ENCODE measurements at places on chromosomes 7 and 10.

GRCh38 chr10:75932921-75933320 lies 501.5 kb downstream of the LRMDA start:
- no peak for DNase-seq

DNA sequence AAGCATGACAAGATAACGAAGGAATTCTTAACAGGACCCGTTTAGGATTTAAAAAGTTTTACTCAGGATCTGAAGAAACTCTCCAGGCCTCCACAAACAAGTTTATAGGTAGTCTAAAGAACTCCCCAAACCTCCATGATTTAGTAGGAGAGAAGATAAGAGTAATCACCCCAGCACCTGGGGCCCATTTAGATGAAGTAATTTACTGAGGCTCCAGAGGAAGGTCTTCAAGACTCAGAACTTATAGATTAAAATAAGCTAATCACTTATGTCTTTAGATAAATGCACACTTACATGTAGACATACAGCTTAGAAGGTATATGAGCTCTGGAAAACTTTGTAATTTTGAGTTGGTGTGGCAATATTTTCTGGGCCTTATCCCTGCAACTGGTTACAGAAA lies 123.8 kb downstream of the HBP1 start:
- no peak for DNase-seq

GRCh38 chr7:139035586-139036353 lies at the start of gene ZC3HAV1L:
Gene ZC3HAV1L, minus strand, starts transcription at chr7:139036042. Its CDS starts 25 bp downstream, at chr7:139036017.
- DNase-seq: peak; percentile 74

DNA sequence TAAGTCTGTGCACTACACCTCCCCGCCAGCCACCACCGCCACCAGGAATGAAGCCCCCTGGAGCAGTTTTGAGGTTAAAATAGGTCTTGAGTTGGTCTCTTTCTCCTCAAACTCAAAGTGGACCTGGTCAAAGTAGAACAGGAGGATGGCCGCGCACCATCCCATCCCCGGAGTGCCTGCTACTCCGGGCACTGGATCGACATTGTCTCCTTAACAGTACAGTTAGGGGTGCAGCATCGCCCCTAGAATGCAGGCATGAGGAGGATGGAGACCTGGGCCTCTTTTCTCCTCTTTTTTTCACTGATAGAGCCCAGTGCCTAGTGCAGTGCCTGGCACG lies 145.5 kb downstream of the SLIT1 start:
- no peak for DNase-seq

DNA sequence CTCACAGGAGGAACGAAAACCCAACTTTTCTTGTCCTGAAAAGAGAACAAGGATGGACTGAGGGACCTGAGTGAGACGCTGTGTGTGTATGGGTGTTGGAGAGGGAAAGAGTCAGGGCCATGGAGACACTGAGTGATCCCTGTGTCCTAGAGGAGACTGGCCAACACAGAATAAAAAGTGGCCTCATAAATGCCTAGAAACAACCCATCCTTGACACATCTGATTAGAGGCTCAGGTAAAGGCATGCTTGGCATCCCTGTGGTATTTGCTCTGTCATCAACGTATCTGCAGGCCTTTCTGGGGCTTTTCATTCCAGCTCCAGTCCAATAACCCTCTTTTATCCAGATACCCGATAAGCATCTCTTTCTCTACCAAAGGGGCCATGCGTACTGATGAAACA lies 86.3 kb downstream of the FGFR2 start:
- no peak for DNase-seq

DNA sequence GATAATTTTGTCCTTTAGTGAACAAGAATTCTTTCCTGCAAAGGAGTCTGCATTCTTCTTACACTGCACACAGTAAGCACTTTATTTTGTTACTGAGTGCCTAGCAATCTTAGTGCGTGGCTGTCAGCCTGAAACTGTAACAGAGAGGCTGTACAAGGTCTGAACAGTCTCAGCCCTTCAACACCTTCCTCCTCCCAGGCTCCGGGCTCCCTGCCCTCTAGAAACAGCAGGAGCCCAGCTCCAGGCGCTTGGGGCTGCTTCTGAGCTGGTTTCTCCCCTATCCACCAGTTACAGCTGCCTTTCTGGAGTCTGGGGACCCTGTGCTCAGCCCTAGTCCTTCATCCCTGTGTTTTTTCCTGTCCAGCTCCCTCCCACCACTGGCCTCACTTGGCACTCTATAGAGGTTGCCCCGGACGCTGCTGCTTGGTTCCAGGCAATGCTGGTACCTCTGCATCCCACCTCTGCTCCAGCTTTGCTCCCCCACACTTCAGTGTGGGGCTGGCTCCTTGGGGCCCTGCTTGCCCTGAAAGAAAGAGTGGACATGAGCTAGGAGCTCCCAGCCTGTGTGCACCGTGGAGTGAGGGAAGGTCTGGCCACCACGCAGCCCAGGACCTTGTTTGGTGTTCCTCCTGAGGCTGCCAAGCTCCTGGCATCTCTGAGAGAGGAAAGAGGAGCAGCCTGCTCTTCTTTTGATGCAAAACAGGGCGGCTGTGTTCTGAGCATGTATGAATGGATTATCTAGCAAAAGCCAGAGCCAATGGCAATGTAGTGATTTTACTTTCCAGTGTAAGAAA lies 251.2 kb upstream of the GRB10 start:
- no peak for DNase-seq

DNA sequence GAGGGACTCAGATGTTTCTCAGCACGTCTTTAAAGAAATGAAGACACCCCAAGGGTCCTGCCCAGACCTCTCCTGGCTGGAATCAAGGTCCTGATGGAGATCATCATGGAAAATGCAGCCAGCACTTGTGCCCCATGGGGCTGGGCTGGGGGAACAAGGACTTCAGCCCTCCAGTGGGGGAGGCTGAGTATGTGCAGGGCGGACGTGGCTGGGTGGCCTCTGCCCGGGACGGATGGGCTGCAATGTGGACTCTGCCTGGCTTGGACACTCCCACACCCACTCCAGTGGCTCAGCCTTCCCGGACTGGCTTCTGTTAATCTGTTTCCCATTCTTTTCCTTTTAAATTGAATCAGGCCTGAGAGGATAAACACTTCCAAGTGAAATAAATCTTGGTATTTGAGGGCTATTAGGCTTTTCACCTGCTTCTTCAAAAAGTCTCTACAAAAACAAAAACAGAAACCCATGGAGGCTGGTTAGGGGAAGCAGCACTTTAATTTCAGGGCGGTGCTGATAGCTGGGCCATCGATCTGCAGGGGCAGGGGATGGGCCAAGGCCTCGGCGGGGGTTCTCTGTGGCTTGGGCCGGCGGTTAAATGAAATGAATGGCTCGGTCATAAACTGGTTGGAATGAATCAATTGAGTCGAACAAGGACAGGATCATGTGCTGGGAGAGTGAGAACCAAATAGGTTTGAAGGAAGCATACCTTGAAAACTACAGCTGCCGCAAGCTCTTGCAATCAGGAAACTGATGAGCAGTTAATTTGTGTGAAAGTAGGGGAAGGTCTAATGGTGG lies 51.4 kb downstream of the ADARB2 start:
- DNase-seq: no peak

DNA sequence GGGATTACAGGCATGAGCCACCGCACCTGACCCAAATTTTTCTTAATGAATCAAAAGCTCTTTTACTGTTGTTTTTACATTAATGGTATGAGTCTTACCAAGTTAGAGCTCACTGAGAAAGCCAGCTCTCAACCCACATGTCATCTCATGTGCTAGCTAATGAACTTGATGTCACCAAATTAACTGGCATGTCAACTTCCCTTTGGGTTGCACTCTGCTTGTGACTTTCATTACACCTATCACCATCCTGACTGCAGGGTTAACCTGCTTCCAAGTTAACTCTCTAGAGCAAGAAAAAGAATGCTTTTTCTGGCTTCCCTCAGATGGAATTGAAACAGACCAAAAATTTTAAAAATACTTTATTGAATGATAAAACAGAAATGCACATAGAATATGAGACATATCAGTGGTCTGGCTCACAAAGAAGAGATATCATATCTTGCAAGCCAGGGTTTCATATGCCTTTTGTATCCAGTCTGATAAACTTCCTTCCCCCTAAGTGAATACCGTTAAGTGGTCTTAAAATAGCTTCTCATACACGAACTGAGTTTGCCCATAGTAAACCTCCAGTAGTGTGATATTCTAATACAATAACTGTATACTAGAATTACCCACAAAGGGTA lies 42.9 kb upstream of the TRIM24 start:
- DNase-seq: no peak

DNA sequence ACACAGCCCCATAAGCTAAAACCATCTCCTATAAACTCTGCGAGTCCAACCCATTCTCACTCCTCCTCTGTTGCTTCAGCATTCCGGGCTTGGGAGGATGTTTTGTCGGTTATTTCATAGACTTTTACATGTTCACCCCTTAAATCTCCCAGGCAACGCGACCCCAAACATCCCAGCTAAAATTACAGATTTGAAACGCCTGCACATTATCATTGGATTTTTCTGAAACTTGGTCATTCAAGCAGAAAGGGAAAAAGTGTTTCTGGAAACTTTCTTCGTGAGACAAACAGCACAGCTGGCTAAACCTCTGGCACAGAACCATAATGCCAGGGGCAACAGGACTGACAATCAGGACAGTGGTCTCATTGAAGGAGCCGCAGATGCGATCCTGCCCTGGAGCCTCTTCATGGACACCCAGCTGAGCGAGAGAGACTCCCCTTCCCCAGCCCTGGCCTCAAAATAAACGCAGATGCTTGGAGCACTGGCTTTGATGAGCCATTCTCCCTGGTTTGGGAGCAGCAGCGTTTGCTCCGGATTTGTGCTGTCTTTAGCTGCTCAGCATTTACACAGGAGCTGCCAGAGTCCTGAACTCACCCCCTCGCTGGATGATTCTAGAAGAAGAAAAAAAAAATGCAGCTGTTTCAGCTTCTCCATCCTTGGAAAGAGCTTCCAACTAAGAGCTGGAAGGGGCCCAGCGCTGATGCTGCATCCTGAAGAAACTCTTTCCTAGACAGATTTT lies 30.1 kb downstream of the AFAP1L2 start:
- no peak for DNase-seq

GRCh38 chr7:45515346-45515745 lies 58.8 kb upstream of the ADCY1 start:
- DNase-seq: no peak

DNA sequence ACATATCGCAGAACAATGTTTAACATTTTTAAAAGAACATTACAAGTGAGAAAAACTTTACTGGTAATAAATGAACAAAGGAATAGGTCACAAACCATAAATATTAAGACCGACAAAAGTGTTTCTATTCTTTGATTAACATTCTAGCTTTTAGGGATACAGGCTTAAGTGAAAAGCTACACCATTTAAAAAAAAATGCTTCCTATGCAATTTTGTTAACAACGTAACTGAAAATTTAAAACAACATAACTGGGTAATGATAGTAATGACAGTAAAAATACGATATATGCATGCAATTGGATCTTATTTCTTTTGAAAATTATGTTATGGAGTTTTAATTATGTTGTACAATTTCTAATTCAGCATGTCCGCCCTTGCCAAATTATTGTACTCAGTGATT lies 49.7 kb upstream of the THSD7A start:
- DNase-seq: no peak

- no peak for DNase-seq
These were observed 92.2 kb downstream of the EGFR start for GRCh38 chr7:55110993-55111361.

- DNase-seq: peak; percentile 20
These were observed 654 bp downstream of the ALKBH4 start for GRCh38 chr7:102463841-102464576.

- DNase-seq: no peak
These were observed 106.6 kb downstream of the ADAM22 start for GRCh38 chr7:88040694-88041093.

DNA sequence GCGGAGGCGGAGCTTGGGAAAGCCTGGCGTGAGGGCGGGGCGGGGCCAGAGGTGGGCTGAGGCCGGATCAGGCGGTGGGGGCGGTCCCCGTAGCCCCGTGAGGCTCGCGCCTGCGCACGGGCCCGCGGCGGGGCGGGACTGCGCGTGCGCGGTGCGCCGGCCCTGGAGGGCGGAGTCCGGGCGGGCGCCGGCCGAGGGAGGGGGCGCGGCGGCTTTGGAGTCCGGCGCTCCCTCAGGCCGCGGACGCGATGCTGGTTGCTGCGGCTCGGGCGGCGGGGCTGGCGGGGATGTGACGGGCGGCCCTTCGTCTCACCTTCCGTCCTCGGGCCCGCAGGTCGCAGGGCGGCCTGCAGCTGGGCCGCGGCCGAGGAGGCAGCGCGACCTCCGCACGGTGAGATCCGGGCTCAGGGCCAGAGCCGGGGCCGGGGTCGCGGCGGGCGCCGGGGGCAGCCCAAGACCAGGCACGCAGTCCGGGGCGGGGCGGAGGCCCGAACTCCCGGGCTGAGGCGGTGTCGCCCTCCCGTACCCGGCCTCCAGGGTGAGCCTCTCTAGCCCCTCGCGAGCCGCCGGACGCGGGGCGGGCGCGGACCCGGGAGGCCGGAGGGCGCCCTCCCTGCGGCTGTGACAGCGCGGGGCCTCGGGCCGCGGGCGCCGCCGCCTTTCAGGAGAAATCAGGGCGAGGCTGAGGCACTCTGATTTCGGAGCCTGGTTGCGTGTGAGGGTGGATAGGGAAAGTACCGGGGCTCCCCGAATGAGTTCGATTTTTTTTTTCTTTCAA lies at the start of gene CCSER2:
CCSER2 (plus strand) TSS at position 172 of the 778 bp plus-strand sequence. CDS start 42,464 bp downstream, outside the sequence.
- peak; percentile 99 for DNase-seq

DNA sequence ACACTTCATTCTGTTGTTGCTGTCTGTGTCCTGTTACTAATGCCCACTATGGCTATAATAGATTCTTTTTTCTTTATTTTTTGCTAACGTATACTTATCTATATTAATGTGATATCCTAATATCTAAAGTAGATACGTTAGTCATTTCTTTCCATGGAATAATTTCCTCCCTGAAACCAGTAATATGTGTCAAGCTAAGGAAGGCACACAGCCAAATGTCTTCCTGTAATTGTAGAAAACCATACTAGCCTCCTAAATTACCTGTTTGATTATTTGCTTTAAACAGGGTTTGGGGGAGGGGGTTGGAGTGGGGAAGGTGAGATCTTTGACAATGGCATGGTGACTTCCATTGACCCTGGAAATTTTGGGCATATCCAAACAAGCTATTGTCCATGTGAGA lies 56.4 kb downstream of the THNSL1 start:
- no peak for DNase-seq

- peak; percentile 57 for DNase-seq
These were observed 1.3 kb upstream of the ACHE start for GRCh38 chr7:100896732-100897608.
